ENCODE measurements at places on chromosomes 5 and 9.

DNA sequence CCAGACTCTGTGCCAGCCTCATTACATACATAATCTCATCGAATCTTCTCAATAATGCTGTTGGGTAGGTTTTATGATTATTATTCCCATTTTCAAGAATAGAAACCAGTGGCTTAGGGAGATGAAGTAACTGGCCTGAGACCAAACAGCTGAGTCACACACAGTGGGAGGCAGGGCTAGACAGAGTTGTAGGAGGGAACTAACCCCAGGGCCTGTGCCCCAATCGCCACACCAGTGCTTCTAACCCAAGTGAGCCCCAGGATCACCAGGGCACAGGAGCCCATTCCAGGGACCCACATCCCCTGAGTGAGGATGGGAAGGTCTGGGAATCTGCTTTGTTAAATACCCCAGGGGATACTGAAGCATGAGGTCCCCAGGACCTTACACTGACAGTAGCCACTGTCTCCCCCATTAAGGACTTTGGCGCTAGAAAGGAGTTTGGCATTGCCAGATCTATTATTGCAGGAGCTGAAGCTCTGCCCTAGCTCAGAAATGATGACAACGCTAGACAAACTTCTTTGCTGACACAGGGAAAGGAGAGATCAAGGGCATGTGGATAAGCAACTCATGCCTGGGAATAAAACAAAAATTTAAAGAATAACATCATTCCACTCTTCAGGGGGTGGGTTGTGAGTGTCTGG lies 63.8 kb upstream of the PPARGC1B start:
- no peak for DNase-seq

DNA sequence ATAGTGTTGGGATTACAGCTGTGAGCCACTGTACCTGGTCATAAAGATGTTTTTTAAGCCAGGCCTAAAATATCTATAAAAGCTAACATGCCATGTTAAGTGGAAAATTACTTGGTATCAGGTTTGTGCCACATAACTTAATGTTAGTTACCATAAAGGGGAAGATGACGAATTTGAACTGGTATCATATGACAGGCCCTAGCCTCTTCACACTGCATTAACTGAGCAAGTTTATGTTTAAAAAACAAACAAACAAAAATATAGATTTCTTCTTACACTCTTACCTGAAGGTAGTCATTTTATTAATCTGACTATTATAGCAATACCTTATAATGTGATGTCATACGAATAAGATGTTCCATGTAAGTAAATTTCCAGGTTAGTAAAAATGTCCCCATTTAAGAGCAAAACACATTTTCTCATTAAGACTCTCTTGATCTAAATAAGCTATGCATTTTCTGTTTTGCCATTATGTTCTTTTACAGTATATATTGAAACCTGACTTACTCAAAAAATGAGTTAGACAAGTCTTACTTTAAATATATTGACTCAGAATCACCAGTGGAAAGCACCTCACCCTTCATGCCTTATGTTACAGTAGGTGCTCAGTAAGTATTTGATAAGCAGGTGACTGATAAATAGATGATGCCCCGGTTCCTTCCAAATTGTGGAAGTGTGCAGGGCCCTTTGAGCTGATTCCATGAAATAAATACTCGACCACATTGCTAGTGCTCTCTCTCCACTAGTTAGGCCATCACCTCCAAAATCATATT lies 125.4 kb downstream of the CDC42SE2 start:
- DNase-seq = no peak

DNA sequence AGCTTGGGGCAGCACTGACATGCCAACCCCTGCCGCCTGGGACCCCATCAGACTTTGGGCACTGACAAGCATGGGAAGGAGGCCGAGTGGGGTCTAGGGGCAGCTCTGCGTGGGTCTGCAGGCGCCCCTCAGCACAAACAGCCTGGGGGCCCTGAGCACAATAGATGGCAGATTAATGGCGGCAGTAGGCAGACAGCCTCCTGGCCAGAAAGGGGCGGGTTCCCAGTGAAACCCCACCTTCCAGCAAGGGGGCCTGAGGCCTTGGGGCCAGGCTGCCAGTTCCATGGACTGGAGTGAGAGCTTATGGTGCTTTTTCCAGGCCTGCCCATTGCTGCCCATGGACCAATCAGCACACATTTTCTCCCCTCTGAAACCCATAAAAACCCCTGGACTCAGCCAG lies 2031.2 kb downstream of the EFNA5 start:
- DNase-seq = no peak

GRCh38 chr5:169127431-169127830 lies 173.5 kb downstream of the SLIT3 start:
- DNase-seq = no peak

DNA sequence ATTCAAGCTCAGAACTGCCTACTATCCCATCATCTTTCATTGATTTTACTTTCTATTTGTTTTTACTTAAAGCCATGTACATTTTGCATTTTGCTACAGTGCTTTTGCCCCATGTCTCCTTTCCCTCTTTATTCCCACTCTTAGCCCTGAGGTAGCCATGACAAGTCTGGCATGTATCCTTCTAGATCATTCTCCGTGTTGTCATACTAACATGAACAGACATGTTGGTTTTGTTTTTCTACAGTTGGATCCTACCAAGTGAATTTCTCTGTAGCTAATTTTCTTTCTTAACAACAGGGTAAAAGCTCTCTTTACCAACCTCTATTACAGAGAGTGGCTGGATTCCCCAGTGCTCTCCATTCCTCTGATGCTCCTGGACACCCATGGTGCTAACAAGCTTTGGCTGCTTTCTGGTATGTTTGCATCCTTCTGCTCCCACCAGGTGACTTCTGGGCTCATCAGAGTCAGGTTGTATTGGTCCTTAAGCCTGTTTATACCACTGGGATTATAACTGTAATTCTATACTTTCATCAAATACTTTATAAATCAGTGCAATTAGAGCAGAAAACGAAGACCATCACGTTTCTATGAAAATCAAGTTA lies 38.8 kb upstream of the BOD1 start:
- DNase-seq = no peak

DNA sequence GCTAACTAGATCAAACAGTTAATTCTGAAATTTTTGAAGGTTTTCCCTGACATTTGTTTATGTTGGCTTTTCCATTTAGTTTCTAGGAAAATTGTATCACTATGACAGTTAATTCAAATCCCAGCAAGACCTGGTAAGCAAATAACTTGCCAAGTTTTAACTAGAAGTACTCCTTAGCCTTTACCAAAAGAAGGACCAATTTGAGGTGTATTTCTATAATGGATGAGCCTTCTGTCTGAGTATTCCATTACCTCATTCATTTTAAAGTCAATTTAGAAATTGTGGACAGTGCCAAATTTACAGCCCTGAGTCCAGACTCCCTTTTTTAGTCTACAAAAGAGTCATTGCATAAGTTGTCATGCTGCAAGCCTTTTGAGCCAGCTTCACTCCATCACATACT lies 687.6 kb downstream of the CETN3 start:
- DNase-seq = no peak

GRCh38 chr5:58116346-58116745 lies 343.5 kb downstream of the PLK2 start:
- DNase-seq = no peak

DNA sequence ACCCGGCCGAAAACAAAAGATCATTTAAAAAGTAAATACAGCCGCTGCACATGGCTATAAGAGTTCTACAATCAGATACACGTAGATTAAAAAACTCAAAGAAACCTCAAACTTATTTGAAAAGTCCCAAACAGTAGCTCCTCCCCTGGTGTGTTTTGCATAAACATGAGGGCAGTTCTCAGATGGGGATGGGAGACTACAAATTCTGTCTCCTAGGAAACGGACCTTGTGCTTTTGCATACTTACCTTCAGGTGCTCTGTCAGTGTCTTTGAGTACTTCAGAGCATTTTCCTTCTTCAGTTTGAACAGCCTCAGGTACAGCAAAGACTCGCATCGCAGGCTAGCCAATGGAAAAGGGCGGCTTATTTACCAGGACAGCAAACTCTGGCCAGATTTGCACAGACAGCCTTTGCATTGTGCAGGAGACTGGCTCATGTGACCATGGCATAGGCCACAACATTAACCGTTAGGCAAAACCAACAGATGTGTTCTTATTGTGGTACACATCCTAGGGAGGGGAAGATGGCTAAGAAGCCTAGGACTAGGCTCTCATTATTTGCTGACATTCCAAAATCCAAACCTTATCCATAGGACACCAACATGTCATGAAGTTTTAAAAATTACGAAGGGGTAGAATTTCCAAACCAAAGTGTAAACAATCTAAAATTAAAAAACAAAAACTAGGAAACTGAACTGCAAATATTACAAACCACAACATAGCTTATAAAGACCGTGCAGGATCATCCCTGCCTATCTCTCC lies 12.8 kb downstream of the LEAP2 start:
- DNase-seq = no peak

All from activated CD4-positive, alpha-beta T cell treated with anti-CD3 and anti-CD28 coated beads, Interleukin-2, amount 50 U/mL, for 4 hours (primary cell).